ENCODE measurements at places on chromosomes 7 and 10.

DNA sequence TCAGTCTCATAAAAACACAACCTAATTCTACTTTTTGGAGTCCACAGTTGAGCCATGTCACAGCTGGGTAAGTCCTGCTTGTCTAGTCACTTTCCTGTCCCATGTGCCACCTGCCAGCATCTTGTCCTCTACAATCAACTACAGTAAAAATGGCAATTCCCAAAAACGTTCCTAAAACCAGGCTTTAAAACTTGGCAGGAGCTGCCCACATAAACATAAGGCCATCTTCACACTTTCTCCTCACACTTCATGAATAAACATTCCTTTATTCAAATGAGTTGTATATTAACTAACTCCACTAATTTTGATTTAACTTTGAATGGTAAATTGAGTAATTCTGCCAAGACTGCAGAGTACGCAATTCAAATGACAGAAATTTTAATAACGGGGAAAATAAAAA is 49.5 kb downstream of the SFMBT2 start:
- no peak for DNase-seq

DNA sequence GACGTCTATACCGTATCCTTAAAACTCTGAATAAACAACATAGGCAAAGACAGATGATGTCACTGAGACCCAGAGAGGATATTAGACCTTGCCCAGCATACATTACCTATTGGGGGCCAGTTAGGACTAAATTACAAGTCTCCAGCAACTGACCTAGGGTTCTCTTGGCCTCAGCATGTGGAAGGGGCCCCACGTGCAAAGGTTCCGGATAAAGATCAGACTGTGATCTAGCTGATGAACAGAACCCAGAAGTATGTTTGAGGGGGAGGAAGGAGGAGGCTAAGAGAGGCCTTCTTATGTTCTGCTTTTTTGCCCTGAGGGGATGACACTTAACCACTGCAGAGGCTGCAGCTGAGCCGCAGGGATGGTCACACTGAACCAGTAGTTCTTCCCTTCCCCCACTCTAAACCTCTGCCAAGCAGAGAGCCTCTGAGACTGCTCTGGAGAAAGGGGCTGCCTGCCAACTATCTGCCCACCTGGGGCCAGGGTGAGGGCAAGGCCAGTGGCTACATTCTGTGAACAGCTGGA is 24.0 kb upstream of the KMT2C start:
- DNase-seq = peak; percentile 60

DNA sequence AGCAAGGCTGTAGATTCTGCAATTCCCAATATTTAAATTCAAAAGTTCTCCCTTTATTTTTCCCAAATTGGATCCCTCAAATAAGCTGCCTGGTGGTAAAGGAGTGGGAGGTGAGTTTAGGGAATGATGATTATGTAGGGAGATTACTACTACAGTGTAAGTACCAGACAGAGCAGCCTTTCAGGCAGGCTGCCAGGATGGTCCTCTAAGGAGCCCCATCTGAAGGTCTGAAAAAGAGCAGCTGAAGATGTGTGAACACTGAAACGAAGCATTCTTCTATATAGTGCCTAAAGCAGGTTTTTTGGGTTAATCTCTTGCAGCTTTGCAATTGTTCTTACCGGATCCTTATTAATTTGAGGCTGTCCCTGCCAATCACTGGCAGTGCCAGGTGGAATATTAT is 84.7 kb downstream of the CREB5 start:
- no peak for DNase-seq

- no peak for DNase-seq
These were observed 373.4 kb upstream of the CHRM2 start for GRCh38 chr7:136495081-136495480.

GRCh38 chr10:96358851-96359540 is at the start of gene OPALIN:
OPALIN (minus strand) TSS chr10:96359002; CDS start chr10:96358896, 106 bp downstream.
- DNase-seq = peak; percentile 78

Measured in Ammon's horn (tissue), 1 donor.